A549 treated with RU486 at 1 μM for 4 hours (cell line): ENCODE measurements at places on chromosomes 3 and 15. TPM values are rescaled to one million over a fixed set of nuclear protein-coding genes. Genes with fewer than 3 reads are reported as not detected.

RPL39L gene
- total RNA-seq: 49.3 to 61.6 TPM (median 52.4 TPM) in 5 replicates

FETUB gene
- 0.07 to 0.37 TPM (median 0.26 TPM) in 3 of 5 replicates, not detected in the others for total RNA-seq

FGF12 gene
- total RNA-seq: 0.37 to 0.94 TPM (median 0.73 TPM) in 5 replicates

SOX14 gene
- total RNA-seq: not detected in 5 replicates

CYP1A1 gene
- total RNA-seq: 1.3 to 2.6 TPM (median 1.9 TPM) in 5 replicates

ZNF385D gene
- not detected in 5 replicates for total RNA-seq

PIK3CB gene
- total RNA-seq: 9.2 to 22.3 TPM (median 17.7 TPM) in 5 replicates

GNAT1 gene
- total RNA-seq: not detected in 5 replicates

GALNT15 gene
- 0.02 to 0.14 TPM (median 0.07 TPM) in 3 of 5 replicates, not detected in the others for total RNA-seq

ADAMTS7 gene
- 2.5 to 4.7 TPM (median 3.6 TPM) in 5 replicates for total RNA-seq

GOLGA8N gene
- total RNA-seq: 0.31 to 1.4 TPM (median 1.2 TPM) in 5 replicates

POC1A gene
- 15.2 to 19.4 TPM (median 18.7 TPM) in 5 replicates for total RNA-seq

ST3GAL6 gene
- total RNA-seq: 0.40 to 1.9 TPM (median 0.96 TPM) in 5 replicates

GOLGA6L26 gene
- total RNA-seq: not detected in 5 replicates

SLC2A2 gene
- not detected in 5 replicates for total RNA-seq

LRRC31 gene
- total RNA-seq: not detected in 5 replicates

CYP19A1 gene
- 0.16 to 0.79 TPM (median 0.31 TPM) in 5 replicates for total RNA-seq

IL17RE gene
- 0.88 to 1.8 TPM (median 1.5 TPM) in 5 replicates for total RNA-seq

ADPRH gene
- 1.9 to 2.6 TPM (median 2.6 TPM) in 5 replicates for total RNA-seq

ERICH6 gene
- 0.05 TPM in 1 of 5 replicates, not detected in the others for total RNA-seq

PRR23A gene
- not detected in 5 replicates for total RNA-seq

TPRG1 gene
- total RNA-seq: 0.13 to 0.38 TPM (median 0.25 TPM) in 5 replicates
